Immature natural killer cell (primary cell): ENCODE measurements at places on chromosomes 7 and 10. TPM values are rescaled to one million over a fixed set of nuclear protein-coding genes. Genes with fewer than 3 reads are reported as not detected.

Gene CFTR
- polyA plus RNA-seq = not detected

Gene AKR1D1
- not detected for polyA plus RNA-seq

DNA sequence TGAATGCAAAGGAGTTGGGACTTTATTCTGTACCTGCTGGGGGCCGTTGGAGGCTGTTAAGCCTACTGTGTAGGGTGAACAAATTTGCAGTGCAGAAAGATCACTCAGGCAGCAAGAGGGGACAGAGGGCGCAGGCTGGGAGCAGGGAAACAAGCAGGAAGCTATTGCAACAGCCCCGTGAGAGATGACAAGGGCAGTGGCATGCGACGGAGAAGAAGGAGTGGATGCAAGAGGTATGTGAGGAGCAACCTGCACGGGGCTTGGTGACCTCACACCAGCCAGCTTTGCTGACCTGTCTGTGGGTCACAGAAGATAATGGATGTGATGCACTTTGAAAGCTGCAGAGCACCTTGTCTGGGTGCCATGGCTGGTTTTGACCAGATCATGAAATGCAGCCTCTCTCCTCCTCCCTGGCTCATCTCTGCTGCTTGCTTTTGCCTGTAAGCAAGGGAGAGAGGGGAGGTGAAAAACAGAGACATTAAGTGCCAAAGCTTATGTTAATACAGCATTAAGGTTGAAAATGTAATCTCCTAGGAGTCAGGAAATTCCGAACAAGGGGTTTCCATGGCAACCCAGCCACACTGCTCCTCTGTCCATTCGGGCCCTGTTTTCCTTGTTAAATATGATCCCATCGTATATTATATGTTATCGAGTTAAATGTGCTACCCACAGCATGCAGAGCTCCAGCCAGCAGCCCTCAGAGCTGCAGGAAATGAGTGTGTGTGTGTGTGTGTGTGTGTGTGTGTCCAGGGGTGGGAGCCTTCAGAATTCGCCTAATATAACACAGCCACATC, 314.3 kb upstream of the ZMIZ1 start:
- no peak for DNase-seq

DNA sequence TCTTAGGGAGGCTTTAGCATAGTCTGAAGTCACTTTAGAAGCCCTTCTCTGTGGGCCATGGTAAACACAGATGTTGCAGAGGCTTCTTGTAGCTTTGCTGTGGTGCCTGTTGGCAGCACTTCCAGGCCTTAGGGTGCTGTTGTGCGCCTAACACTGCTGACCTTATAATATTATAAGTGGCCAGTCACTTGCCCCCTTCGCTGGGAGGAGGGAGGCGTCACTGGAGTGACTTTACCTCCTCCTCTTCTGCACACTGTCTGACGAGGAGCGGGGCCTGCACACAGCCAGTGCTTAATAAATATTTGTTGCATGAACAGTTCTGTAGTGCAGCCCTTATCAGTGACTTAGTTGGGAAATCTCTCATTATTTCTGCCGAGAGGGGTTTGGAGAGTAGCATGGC, 63.3 kb downstream of the WDR37 start:
- no peak for DNase-seq

Gene GATA3
- polyA plus RNA-seq = 36.8 TPM

- no peak for DNase-seq
Measured at GRCh38 chr10:5645375-5645774, 21.0 kb downstream of the ASB13 start.

- DNase-seq = no peak
Measured at GRCh38 chr7:441684-442421, 77.8 kb downstream of the PDGFA start.

- no peak for DNase-seq
Measured at GRCh38 chr7:26951407-26951950, 87.1 kb upstream of the SKAP2 start.

DNA sequence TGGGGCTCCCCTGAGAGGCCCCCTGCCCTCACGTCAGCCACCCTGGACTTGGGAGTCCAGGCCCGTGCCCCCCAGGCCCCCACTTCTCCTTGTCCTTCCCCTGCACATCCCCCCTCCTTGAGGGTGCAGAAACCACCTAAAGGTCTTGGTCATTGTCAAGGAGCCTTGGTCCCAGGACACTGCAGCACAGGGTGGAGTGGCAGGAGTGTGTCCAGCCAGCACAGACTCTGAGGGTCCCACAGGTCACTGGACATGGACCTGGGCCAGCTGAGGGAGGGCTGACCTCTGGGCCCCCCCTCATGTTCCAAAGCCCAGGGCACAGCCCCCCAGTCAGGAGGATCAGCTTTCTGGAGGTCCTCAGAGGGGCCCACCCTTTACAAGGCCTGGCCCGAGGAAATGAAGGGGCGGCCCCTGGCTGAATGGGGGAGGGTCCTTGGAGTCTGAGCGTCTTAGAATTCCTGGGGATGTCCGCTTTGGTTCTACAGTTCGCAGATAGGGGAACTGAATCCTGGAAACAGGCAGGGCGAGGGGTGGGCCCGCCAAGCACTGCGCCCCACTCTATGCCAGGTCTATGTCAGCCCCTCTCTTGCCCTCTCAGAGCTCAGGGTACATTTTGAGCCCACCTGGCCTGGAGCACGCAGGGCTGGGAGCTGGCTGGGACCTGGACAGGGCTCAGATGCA, 54.0 kb downstream of the PWWP2B start:
- no peak for DNase-seq

- peak; percentile 27 for DNase-seq
Measured at GRCh38 chr7:26090927-26091519, 61.0 kb upstream of the NFE2L3 start.

GRCh38 chr10:47248386-47249090, 51.5 kb upstream of the GDF10 start:
- no peak for DNase-seq

DNA sequence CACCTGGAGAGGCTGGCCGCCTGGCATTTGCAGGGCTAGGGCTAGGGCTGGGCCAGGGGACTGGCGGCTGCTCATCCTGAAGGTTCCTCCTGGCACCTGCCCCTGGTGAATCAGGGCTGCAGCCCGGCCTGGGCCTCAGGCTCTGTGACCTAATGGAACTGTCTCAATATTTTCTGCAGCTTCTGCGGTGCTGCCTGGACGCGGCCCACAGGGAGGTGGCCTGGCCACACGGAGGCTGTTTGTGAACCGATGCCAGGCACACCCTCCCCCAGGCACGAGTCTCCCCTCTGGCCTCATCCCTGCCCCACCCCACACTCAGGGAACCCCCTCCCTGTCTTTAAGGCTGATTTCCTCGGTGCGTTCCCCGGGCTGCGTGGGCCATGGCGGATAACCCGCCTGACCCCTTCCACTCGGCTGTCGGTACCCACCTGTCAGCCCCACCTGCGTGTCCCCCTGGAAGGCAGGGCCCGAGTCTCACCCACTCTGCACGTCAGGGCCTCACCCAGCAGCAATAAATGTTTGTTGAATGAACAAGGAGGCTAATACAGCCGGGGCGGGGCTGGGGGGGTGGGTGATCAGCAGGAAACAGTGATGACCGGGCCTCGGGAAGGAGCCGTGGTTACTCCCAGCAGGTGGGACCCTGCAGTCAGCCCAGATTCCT, 54.5 kb upstream of the DNAJB6 start:
- no peak for DNase-seq

- DNase-seq = no peak
Measured at GRCh38 chr7:69722843-69723242, 124.6 kb downstream of the AUTS2 start.

DNA sequence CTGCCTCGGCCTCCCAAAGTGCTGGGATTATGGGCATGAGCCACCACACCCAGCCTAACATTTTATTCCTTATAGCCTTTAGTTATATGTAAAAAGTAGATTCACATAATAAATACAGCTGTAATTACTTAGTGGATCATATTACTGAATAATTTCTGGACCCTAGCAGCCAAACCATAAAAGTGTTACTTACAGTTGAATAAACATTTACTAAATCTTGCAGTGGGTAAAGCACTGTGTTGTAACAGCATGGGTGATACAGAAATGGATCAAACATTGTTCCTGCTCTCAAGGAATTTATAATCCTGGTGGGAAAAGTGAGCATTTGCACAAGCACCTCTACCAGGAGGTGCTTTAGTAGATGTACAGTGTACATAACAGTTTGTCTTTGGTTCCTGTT, 25.0 kb downstream of the BPGM start:
- no peak for DNase-seq

Gene C10orf105
- 0.09 TPM for polyA plus RNA-seq
